ENCODE measurements at places on chromosomes 7 and 10.

GRCh38 chr7:150377196-150377595 is 1.9 kb upstream of the ZNF775 start:
- no peak for DNase-seq

- no peak for DNase-seq
Measured at GRCh38 chr10:45466784-45467183, 92.8 kb downstream of the ALOX5 start.

GRCh38 chr10:18229826-18230225 is 89.6 kb downstream of the CACNB2 start:
- no peak for DNase-seq

GRCh38 chr7:101231644-101232043 is 6.0 kb downstream of the CLDN15 start:
- no peak for DNase-seq

- DNase-seq = no peak
Measured at GRCh38 chr7:118352867-118353453, 128.5 kb downstream of the ANKRD7 start.

DNA sequence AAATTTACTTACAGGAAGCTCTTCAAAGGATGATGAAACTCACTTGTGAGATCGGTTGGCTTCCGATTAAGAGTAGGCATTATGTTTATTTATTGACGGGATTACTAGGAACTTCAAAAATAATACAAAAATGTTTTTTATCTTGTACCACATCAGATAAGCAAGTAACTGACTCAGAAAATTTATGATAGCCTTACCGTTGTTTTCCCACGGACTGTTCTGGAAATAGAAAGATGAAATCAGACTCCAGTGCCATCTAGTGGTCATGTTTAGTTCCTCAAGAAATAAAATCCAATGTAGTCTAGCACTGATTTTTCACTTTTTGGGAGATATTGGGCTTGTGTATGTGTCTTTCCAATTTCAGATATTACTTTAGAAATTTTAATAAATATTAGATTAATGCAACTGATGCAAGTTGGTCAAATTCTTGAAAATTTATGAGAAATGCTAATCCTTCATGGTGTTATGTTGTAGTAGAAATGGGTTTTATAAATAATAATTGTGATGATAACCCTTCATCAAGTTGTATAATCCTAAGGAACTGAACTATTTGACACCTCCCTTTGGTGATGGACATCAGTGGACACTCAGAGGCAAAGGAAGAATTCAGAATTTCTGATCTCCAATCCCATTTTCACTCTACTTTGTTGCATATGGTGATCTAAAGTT is 168.8 kb downstream of the TMEM26 start:
- DNase-seq = no peak

DNA sequence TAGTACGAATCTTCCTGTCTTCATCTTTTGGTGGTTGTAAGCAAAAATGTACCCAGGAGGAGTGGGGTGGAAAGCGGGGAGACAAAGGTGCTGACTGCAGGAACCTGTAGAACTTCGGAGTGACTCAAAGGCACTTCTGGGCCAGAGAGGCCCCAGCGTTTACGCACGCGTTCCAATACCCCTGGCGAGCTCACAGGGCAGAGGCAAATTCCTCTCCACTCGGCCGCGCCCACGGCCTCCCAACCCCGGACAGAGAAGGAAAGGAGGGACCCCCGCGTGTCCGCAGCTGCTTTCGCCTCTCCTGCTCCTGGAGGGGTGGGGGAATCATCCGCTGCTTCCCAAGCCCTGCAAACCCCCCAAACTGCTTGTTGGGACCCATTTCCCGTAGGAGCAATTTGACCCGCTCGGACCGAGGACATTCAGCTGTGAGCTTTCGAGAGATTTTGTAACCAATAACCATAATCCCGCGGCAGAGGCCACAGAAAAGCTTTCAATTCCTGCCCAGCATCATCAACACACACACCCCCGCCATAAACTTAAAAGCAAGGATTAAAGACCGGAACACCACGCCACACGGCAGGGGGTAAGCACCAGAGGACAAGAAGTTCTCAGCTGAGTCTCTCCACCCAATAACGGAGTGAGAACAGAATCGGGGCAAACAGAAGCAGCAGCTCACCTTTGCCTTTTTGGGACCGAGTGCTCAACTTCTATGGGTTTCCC is 2.3 kb downstream of the IGF2BP3 start:
- peak; percentile 18 for DNase-seq

- no peak for DNase-seq
Measured at GRCh38 chr7:138033241-138033640, 31.4 kb upstream of the CREB3L2 start.

DNA sequence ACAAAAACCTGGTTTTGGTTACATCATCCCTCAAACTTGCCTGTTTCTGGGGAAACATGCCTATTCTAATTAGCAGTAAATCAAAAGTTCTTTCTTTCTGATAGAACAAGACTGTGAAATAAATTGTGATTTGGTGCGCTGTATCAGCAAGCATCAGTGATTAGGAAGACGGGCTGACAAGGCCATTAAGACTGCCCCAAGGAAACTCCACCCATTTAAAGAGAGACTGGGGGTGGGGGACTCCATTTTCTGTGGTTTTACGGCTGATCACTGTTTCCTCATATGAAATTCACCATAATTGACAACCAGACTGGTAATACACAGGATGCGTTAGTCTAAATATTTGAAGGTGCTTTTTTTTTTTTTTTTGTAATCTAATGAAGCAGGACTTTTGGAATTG is 68.7 kb downstream of the MBL2 start:
- DNase-seq = no peak

DNA sequence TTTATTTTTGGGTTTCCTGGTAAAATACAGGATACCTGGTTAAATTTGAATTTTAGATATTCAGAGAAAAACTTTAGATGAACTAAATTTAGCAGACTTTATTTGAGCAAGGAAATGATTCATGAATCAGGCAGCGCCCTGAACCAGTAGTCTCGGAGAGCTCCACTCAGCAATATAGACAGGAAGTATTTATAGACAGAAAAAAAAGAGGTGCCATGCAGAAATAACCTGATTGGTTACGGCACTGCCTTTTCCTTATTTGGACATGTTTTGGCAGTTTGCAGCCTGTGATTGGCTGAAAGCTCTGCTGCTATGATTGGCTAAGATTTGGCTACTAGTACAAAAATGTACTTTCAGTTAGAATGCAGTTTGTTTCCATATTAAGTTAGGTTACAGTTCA is 198.3 kb upstream of the DKK1 start:
- DNase-seq = no peak

GRCh38 chr10:119931871-119932270 is 39.3 kb downstream of the SEC23IP start:
- DNase-seq = no peak

DNA sequence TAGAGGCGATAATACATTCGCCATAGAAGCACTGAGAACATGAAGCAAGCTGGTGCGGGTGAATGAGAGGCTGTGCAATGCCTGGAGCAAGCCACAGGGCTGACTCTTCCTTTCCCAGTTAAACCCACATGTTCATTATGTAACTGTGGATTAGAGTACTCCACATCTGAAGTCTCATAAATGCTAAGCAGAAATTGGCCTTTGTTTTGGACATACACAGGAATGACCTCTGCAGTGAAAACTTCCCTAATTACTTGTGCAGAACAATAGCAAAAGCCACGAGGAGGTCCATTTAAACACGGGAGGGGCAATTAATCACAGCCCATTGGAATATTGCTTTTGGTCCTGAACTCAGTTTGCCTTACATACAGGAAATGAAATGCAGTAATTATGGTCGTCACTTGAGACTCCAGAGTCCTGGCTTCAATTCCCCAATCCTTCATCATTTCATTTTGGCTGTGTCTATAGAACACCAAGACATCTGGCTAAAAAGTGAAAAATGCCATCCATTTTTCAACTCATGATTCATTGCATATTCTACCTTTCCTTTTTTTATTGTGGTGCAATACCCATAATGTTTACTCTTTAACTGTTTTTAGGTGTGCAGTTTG is 78.7 kb upstream of the CXCL12 start:
- no peak for DNase-seq

DNA sequence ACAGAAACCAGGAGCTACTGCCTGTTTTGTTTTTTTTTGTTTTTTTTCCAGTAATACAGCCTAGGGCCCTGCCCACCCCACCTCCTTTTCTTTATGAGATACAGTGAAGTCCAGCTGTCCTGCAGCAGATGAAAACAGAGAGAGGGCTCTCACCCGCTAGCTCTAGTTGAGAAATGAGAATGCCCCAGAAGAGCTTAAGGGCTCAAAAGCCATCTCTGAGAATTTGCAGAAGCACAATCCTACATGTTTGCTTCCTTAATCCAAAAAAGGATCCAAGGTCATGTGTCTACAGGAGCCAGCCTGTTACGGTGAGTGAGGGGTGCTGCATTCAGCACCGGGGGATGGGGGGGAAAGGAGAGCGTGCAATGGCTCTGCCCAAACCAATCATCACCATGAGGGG is 122.7 kb downstream of the KCNMA1 start:
- DNase-seq = no peak

DNA sequence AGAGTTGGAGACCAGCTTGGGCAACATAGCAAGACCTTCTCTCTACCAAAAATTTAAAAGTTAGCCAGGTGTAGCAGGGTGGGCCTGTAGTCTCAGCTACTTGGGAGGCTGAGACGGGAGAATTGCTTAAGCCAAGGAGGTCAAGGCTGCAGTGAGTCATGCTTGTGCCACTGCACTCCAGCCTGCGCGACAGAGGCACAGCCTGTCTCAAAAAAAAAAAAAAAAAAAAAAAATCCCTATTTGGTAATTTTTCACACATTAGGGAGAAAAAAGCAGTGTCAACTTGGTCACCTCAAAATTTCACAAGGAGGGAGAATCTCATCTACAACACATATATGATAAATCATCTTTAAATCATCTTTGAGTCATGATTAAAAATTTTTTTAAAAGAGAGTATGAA is 6.4 kb upstream of the ZNF398 start:
- DNase-seq = no peak

GRCh38 chr7:14973712-14974428 is 71.3 kb upstream of the DGKB start:
- no peak for DNase-seq

- no peak for DNase-seq
Measured at GRCh38 chr7:16739863-16740622, 13.5 kb upstream of the TSPAN13 start.

DNA sequence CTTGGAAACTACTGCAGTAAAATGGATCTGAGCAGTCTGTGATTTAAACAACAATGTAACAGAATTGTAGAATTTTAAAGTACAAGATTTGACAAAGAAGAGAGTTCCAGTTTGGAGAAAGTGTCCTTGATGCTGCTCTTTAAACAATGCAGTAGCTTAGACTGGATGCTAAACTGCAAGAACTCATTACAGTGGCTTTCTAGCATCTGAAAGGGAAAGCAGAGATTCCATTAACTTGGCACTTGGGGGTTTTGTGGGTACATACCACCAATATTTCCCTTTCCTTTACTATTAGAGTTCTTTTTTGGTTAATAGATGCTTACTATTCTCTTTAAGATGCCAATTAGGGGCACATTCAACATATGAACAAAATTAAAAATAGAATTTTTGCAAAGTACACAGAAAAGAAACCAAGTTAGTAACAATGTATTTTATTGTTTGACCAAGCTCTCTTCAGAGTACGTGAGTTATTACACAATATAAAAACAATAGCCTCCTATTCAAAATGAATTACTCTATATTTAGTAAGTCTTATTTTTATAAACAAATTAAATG is 11.9 kb downstream of the PSTK start:
- no peak for DNase-seq

GRCh38 chr7:66669088-66669487 is 40.4 kb downstream of the KCTD7 start:
- no peak for DNase-seq

- no peak for DNase-seq
Measured at GRCh38 chr7:71254751-71255150, 122.8 kb downstream of the GALNT17 start.

- no peak for DNase-seq
Measured at GRCh38 chr10:119211625-119212441, 4.5 kb downstream of the GRK5 start.

DNA sequence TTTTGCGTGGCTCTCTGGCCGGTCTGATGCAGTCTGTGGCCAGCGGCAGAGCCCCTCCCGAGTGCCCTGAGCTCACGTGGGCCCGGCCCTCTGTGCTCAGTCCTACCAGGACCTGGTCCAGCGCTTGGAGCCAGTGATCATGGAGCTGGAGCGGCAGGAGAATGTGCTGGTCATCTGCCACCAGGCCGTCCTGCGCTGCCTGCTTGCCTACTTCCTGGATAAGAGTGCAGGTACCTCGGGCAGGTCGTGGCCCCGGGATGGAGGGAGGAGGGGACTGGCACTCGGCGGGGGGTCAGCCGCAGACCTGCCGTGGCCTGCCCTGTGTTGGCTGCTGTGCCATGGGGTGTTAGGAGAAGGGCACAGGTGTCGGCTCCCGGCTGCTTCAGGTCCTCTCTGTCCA is 20.0 kb downstream of the PFKFB3 start:
- DNase-seq = no peak

DNA sequence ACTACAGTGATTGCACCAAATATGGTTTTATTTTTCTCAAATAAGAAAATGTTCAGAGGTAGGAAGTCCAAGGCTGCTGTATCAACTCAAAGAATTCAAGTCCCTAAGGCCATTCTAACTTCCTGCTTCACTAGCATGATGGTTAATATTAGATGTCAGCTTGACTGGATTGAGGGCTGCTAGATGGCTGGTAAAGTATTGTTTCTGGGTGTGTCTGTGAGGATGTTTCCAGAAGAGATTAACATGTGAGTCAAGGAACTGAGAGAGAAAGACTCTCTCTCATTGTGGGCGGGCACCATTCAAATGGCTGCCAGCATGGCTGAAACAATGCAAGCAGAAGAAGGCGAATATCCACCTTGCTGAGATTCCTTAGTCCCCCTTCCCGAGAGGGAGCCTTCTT is 77.4 kb upstream of the NRBF2 start:
- no peak for DNase-seq

All from stimulated activated CD4-positive, alpha-beta T cell treated with anti-CD3 and anti-CD28 coated beads, Interleukin-4, amount 100 ng/mL, for 1 hour (primary cell).